ENCODE measurements at places on chromosomes 13 and 19. TPM values are rescaled to one million over a fixed set of nuclear protein-coding genes. Genes with fewer than 3 reads are reported as not detected.

Gene NPAS1
- 1.2 TPM for polyA plus RNA-seq

Gene NTF4
- 20.0 TPM for polyA plus RNA-seq

Gene KLK12
- polyA plus RNA-seq: 427 TPM

Gene GADD45GIP1
- 53.7 TPM for polyA plus RNA-seq

Gene KIR2DL1
- polyA plus RNA-seq: not detected

Gene MATK
- polyA plus RNA-seq: 2.6 TPM

Gene NAPSA
- polyA plus RNA-seq: 0.28 TPM

Gene ERCC5
- polyA plus RNA-seq: 61.4 TPM

Gene ZIM2
- 0.01 TPM for polyA plus RNA-seq

Gene SLC25A41
- 1.4 TPM for polyA plus RNA-seq

Gene ZIC5
- polyA plus RNA-seq: not detected

Gene KLK3
- polyA plus RNA-seq: not detected

Gene ZNF8
- 0.91 TPM for polyA plus RNA-seq

Gene HDGFL2
- polyA plus RNA-seq: 57.5 TPM

Gene FBN3
- polyA plus RNA-seq: under 0.01 TPM

Gene ZNF418
- polyA plus RNA-seq: 3.0 TPM

Gene SULT2B1
- 320 TPM for polyA plus RNA-seq

Gene DENND1C
- 3.9 TPM for polyA plus RNA-seq

Gene CEACAM18
- polyA plus RNA-seq: not detected

Gene SNAPC2
- 11.3 TPM for polyA plus RNA-seq

Gene RASAL3
- 5.8 TPM for polyA plus RNA-seq

Gene SBK3
- polyA plus RNA-seq: 0.18 TPM

Gene CYP4F2
- polyA plus RNA-seq: 0.08 TPM

Gene FFAR3
- not detected for polyA plus RNA-seq

Gene ZNF91
- polyA plus RNA-seq: 6.0 TPM

Gene COL4A2
- 39.2 TPM for polyA plus RNA-seq

Gene SPC24
- 3.7 TPM for polyA plus RNA-seq

All from esophagus (tissue), 2 donors.